Neural progenitor cell (in vitro differentiated cells): ENCODE measurements at places on chromosomes 1 and 21.

- no peak for DNase-seq
Observed at GRCh38 chr1:154129391-154129970, 25.4 kb downstream of the NUP210L start.

GRCh38 chr1:228410671-228411070 is 4.0 kb upstream of the TRIM11 start:
- DNase-seq = no peak

DNA sequence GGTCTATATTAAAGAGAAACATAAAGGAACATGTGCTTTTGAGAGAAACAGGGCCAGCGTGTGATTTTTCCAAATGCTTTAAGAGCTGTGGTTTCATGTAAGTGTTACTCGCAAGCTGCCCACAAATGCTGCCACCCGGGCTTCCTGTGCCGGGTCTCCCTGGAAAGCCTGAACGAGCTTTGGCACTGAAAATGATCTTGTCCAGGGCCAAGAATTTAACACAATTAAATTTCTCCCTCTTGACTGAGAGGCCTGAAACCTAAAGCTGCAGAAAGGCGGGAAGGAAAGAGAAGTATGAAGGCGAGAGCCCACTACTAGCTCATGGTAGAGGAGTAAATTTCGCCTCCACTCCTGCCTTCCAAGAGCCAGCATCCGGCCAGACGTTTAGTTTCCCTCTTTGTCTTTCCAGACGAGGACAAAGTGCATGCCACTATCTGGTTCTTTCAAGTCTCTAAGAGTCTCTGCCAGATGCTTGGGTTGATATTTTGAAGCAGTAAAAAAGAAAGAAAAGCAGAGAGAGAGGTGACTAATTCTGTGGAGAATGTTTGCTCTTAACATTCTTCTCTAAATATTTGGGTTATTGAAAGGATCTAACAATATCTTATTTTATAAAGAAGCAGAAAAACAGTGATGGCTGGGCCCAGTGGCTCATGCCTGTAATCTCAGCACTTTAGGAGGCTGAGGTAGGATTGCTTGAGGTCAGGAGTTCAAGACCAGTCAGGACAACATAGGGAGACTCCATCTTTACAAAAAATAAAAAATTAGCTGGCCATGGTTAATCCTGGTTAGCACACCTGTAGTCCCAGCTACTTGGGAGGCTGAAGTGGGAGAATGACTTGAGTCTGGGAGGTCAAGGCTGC is 100.0 kb upstream of the HNRNPU start:
- peak; percentile 20 for DNase-seq

DNA sequence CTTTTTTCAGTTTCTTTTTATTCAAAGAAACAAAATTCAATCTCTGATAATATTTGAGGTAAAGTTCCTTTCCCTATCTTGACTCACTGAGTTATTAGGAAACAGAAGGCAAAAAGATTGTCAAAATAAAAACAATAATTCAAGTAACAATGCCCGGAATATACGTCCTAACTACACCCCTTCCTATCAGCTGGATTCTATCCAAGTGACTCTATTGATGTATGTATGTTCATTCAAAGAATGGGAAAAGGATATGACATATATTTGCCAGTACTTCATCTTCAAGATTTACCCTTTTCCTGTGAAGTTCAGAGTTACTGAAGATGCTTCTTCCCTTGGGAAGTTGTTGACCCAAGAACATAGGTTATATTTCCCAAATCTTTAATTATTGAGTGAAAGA is 13.7 kb downstream of the SPRTN start:
- DNase-seq = no peak

DNA sequence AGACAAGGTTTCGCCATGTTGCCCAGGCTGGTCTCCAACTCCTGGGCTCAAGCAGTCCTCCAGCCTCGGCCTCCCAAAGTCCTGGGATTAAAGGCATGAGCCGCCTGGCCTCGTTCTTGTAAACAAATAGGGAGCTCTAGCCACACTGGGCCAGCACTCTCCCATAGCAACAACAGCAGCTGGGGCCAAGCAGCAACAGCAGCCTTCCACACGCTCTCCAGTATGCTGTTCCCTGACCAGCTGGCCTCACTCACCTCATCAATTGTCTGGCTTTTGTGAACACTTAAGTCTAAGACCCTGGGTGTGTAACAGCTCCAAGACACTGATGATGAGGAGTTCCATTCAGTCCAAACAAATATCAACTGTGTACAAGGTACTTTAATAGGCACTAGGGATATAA is 16.9 kb upstream of the GLIS1 start:
- DNase-seq = no peak

GRCh38 chr1:201609661-201610318 is 70.9 kb downstream of the NAV1 start:
- DNase-seq = no peak

- peak; percentile 75 for DNase-seq
Observed at GRCh38 chr21:33023574-33024200, 2.0 kb upstream of the OLIG2 start.

- DNase-seq = peak; percentile 72
Observed at GRCh38 chr1:983798-984475, 2.0 kb upstream of the PERM1 start.

DNA sequence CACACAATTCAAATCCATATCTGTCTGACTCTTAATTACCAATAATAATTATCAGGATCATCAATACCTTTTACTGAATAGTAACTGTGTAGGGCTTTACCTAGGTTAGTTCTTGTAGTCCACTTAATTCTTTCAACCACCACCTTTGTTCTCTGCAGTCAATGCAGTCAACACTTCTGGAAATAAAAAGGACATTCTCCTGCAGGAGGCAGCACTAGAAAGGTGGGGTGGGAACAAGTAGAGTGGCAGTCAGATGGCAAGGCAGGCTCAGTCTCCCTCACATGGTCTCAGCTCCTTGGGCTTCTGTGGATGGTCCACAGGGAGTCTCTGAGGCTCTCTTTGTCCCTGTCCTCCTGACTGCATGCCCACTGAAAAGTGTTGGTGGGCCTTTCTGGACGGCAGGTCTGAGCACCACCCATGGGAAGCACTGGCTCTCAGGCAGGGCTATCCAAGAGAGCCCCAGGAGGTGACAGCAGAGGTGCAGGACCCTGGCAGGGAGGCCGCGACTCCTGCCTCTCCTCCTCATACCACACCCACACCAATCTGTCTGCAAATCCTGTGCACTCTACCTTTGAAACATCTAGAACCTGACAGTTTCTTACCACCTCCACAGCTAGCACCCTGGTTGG is 237.3 kb downstream of the FOXD2 start:
- DNase-seq = no peak

DNA sequence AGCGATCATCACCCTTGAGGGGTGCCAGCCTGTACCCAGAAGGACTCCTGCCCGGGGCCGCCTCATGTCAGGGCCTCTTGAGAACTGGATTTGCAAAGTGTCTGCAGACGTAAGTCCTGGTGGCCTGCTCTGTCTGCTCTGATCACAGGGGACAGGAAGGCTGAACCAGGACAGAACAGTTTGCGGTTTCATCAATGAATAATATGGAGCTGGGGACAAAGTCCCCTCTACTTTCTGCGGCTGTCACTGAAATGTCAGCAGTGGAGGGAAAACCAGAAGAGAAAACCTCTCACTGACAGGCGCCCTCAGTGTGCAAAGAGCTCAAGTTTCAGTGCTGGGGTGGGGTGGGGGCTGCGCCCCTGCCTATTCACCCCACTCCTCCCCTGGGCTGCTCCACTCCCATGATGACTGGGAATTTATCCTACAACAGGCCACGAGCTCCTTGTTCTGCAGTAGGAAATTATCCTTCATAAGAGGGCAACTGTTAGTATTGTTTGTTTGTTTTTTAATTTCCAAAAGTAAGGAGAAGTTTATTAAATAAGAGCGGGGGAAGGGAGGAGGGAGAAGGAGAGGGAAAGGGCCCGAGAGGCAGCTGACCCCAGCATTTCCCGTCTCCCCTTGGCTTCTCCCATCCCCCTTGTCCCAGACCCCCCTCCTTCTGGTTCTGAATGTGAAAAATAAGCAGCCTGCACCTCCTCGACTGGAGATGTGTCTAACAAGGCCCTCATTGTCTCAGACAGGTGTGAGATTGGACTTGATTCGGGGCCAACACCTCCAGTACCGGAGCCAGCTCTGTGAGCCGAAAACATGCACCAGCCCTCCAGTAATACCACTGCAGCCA is 149.2 kb downstream of the CLIC6 start:
- DNase-seq = no peak

DNA sequence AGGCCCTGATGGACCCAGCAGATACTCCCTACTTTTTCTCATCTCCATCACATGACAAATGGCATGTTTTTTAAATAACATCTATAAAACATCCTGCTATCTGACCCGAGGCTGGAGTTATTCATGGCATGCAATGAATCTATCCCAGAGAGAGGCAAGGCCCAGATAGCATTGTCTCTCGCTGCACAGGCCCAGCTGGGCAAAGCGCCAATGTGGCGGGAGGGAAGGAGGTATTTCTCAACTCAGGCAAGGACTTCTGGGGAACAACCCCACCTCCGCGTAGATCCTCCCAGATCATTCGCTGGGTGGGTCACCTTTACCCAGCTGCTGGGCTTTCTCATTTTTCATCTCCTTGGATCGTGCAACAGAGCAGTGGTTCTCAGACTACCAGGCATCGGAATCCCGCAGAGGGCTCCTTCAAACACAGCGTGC is 59.8 kb downstream of the ERG start:
- no peak for DNase-seq

- DNase-seq = no peak
Observed at GRCh38 chr1:170168265-170168664, 22.5 kb downstream of the NTMT2 start.

DNA sequence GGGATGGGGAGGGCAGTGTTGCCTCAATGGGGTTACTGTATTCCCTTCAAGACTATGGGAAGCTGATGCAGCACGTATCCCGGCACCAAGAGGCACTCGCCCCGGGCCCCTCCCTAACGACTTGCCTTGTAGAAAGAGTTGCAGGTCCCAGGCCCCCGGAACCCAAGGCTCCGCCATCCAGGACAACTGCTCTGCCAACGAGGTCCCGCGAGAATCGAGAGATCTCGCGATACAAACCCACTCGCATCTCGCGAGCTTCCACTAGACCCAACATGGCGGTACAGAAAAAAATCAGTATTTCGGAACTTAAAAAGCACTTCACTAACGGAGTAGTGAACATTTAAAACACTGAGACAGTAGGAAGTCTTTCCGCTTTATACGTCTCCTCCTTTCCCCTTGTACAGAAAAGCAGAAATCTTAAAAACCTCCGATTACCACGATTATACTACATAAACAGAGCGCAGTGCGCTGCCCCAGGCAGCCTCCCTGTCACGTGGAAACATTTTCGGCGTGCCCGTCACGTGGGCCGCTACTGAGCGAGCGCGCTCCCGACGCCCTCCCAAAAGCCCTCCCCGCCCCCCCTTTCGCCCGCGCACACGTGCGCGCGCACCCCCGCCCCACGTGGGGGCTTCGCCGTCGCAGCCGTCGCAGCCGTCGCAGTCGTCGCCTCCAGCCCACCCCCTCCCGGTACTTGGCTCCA is at the start of gene ZZZ3:
TSS of gene ZZZ3 (minus strand) at position 199 of the 700 bp plus-strand sequence. CDS start 49,304 bp downstream, outside the sequence.
- DNase-seq = peak; percentile 96

DNA sequence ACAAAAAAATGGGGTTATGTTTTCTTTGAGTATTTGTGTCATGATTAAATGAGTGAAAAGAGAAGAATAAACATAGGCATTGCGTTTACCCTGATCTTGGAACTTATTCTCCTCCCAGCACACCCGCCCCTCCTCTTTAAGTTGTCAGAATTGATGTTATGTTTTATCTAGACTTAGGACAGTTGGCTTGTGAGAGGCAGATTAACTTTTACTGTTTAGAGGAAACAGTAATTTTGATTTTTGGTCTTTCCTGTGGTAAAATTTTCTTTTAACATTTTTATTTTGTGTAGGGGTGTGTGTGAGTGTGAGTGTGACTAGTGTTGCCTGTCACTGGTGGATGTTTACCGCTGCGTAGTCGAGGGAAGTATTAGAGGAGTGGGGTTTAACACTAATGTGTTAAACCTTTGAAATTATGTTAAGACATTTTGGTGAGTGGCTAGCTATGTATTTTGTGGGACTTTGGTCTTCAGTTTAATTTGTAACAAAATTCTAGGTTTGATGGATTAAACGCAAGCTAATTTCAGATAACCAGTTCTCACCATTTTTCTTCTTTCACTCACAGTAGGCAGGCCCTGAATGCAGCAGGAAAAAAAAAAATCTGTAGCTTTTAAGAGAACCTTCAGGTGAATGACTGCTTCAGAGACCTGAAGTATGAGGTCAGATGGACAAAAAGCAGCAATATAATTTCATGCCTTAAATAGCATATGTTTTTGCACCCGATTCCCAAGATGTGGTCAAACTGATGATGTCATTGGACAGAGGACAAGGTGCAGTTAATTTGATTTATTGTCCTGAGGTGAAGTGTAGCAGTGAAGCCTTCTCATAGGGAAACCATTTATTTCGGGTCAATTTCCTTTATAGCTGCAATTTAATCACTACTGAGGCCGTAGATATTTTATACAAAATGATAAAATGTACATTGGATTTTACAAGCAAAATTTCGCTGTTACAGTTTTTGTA is 2.7 kb downstream of the POU2F1 start:
- no peak for DNase-seq

- no peak for DNase-seq
Observed at GRCh38 chr1:71777094-71777493, 505.2 kb downstream of the NEGR1 start.

DNA sequence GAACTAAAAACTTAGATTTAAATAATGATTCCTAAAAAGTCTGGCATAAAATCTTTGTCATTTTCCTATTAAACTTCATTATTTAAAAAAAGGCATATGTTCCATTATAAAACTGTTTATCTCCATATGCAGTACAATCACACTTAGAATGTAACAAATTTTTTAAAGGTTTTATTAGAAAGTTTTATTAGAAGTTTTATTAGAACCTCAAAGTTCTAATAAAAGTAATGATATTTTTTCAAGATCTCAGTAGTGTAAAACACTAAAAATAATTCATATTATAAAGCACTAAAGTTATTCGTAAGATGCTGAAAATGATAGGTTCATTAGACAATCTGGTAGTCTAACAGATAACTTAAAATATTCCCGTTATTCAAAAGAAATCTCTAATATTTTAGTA is 43.6 kb downstream of the ACBD6 start:
- DNase-seq = no peak

GRCh38 chr1:152048416-152049009 is 11.7 kb upstream of the S100A11 start:
- peak; percentile 18 for DNase-seq

DNA sequence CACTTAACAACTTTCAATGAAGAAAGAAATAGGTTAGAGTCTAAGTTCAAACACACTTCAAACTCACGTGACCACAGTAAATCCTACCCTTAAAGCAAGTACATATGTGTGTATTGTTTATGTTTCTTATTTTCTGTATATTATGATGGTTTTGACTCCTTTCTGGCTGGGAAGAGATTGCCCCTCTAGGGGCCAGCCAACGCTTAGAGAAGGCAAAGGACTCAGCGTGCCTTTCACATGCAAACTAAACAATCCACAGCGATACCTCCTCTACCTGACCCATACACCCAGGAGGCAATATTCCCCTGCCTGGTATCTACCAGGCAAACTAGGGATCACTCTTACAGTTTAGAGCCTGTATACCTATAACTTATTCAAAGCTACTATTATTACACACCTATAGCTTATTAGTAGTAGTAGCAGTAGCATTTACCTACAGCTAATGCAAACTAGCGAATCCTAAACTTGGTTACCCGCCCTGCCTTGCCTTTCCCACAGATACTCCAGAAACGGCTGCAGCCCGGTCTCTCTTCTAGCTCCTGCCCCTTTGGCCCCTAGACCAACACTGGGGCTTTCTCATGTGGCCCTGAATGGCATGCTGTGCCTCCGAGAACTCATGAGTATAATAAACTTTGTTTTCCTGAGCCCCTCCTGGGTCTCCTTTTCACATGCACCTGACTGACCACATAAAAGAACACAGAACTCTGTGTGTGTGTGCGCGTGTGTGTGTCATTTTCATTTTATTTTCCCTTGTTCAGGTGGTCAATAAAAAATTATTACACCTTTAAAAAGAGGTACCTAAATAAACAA is 14.0 kb downstream of the NRIP1 start:
- no peak for DNase-seq

GRCh38 chr1:12159816-12160215 is 7.0 kb upstream of the TNFRSF1B start:
- no peak for DNase-seq
